ENCODE measurements at places on chromosomes 5 and 9.

DNA sequence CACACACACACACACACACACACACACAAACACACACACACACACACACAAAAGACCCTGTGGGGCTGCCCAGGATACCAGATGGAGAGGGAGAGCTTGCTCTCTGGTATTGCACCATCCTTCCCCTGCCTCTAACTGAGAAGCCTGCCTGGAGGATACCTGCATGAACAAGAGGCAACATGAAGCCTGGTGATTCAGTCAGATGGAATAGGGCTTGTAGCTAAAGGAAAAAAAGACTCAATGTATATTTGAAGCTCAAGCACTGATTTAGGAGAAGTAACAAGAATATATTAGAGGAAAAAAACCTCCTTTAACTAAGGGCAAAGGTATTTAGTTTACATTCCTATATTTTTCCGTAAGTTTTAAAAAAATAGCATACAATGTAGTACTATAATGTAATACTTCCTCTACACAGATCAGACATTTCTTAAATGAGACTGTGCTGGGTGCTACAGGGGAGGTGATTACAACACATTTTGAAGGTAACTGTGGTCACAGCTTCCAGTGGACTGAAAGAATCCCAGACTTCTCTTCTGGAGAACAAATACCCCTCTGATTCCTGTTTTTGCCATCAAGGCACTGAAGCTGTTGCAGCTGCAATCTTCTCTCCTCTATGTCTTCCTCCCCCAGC lies 169.3 kb downstream of the DCP2 start:
- DNase-seq, result no peak

GRCh38 chr9:120303519-120303918 lies 276.4 kb downstream of the CDK5RAP2 start:
- DNase-seq, result no peak

DNA sequence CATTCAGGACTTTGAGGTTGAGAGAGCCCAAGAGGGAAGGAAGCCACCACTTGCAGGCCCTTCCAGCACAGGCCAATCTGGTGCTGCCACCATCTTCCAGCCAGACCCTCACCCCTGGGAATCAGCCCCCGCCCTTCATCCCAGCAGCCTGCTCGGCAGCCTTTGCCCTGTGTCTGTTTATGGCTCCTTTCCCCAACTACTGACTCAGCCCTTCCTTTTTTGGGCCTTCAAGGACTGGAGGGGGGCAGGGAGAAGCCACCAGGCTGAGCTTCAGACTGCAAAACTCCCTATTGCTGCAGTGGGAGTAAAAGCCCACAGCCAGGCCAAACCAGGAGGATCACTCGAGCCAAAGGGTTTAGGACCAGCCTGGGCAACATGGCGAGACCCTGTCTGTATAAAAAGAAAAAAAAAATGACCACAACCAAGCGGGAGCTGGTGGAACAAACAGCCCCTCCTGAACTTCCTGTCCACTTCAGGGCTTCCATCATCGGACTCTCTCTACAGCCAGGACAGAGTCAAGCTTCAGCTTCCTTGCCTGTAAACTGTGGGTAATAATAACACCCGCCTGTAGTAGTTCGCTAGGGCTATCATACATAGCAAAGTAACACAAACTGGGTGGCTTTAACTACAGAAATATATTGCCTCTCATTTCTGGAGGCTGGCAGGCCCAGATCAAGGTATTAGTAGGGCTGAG lies 85.9 kb upstream of the IL17B start:
- no peak for DNase-seq

DNA sequence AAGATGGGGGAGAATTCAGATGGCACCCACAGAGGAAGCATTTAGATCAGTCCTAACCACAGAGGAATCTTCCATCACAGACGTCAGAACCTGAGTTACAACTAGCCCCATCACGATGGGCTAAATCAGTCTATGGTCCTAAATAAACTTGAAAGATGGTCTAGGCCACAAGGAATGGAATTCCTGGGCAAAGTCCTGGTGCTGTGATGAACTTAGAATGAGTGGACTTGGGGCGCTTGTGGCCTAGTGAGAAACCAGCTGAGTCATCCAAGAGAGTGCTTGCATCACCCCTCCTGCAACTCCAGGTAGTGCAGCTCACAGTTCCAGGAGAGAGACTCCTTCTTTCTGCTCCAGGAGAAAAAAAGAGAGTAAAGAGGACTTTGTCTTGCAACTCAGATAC lies 722.9 kb upstream of the RGMB start:
- no peak for DNase-seq

GRCh38 chr5:135356522-135357318 lies 42.3 kb downstream of the MACROH2A1 start:
- no peak for DNase-seq

- DNase-seq, result no peak
Observed at GRCh38 chr9:87557996-87558395, 60.3 kb downstream of the DAPK1 start.

DNA sequence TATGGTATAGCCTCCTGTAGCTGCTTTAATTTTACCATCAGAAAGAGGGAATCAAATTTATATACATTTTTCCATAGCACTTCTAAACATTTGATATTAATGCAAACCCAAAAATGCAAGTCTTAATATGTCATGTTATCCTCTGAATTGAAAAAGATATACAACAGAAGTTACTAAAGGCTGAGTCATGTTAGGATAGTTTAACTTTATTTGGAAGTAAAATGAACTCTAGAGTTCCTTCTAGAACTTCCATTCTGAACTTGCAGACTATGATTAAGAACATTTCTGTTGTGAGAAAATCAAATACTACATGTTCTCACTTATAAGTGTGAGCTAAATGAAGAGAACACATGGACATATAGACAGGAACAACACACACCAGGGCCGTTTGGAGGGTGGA lies 317.3 kb upstream of the PRR16 start:
- DNase-seq, result no peak

- DNase-seq, result no peak
Observed at GRCh38 chr5:150443242-150444075, 6.1 kb downstream of the RPS14 start.

- DNase-seq, result peak; percentile 52
Observed at GRCh38 chr9:6757132-6757455, 679 bp upstream of the KDM4C start.

- no peak for DNase-seq
Observed at GRCh38 chr9:111001526-111001925, 36.7 kb downstream of the LPAR1 start.

DNA sequence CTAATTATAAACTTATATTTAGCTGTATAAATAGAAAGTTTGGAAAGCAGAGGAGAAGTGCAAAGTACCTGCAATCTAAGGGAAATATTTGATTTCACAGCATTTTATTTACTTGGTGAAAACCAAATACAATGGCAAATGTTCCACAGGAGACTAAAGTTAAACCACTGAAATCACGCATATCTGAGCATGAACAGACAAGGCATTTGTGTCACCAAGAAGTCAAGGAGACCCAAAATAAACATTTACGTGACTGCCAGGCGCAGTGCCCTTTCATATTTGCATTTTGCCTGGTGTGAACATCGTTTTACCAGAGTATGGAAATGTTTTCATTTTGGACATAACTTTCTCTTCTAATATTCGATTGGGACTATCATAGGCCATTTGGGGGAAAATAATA lies 20.6 kb downstream of the UGCG start:
- DNase-seq, result no peak

GRCh38 chr9:94478755-94479730 lies 75.8 kb upstream of the PCAT7 start:
- no peak for DNase-seq

GRCh38 chr9:135648494-135649410 lies 9.4 kb upstream of the GLT6D1 start:
- DNase-seq, result no peak

DNA sequence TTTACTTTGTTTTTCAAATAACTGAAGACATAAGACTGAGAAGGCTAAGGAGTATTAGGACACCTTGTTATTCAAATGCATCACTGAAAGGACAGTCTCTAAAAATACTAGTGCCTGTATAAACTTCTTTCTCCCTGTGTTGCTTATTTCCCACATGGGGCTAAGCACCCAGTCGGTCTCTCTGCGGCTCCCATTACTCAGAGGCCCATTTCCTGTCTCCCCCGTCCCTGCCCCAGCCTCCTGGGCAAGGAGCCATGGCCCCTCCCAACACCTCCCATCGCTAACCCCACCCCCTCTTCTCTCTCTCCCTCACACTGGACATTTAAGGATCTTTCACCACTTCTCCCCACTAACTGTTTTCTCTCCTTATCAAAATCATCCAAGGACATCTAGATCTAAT lies 81.9 kb downstream of the EBF1 start:
- DNase-seq, result no peak

- no peak for DNase-seq
Observed at GRCh38 chr9:2461892-2462291, 159.7 kb upstream of the VLDLR start.

GRCh38 chr9:27421577-27421976 lies 102.5 kb upstream of the IFNK start:
- DNase-seq, result no peak

DNA sequence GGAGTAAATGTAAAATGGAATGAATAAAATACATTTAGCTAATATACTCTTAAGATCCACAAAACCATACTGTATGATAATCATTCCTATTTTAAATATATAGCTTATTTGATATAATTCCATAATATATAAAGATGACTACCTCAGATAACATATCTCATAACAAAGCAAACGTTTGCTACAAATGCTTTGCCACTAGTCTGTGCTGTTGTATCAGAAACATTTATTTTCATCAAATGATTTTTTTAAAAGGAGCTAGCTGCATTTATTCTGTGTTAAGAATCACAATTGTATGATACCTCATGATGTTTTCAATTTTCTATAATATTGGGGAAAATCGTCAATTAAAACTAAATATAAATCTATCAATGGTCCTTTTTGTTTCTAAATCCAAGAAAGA lies 567.2 kb downstream of the PTPRD start:
- DNase-seq, result no peak

DNA sequence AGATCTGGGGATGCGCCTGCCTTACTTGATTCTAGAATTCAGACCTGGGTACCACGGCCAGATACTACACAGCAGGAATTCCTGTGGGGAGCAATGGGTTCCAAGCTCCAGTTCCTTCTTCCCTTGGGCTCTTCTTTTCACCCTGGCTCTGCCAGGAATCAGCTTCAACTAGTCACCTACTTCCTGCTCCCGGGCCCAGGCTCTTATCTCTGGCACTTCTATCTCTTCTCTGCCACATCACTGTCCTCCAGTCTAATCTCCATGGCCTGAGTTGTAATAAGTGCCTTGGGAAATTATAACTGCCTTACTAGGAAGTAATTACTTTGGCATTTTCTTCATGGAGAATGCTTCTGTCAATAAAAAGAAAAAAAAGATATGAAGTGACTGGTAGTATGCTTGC lies 26.2 kb upstream of the SERINC5 start:
- DNase-seq, result no peak

GRCh38 chr5:58804291-58804690 lies 221.4 kb downstream of the RAB3C start:
- DNase-seq, result no peak

DNA sequence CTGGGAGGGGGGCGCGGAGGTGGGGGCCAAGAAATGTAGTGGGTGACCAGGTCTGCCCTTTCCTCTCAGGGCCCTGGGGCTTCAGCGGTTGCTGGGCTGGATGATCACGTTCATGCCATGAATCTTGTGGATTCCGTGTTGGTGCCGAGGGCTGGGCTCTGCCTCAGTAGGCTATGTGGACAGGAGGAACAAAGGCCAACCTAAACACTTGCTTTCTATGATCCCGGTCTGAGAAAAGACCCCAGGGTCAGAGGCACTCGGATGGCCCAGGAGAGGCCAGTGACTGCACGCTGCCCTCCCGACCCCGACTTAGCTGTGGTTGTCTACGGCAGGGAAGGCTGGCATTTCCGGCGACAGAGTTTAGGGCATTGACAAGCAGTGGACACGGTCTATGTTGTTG lies 26.6 kb downstream of the PHF2 start:
- no peak for DNase-seq

DNA sequence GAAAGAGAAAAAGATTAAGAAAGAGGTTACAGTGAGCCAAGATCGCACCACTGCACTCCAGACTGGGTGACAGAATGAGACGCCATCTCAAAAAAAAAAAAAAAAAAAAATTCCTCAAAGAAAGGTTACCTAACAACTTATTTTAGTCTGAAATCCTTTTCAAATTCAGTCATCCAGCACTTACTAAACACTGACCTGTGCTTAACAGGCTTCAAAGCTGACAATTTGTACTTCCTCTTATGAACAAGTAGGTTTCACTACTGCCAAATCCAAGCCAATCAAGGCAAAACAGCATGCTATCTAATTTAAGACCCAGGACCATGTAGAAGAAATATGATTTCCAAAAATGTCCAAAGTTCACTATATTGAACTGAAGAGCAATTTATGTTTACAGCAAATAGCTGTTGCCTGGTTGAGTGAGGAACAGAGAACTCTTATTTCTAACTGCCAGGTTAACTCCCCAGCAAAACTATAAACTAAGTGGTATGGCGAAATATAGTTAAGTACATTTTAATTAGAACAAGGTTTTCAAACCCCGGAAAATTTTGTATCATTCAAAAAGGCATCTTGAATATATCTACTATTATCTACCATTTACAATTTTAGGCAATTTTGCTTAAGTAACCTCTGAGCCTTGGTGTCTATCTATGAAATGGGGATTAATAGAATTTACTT lies 13.4 kb downstream of the PWWP2A start:
- DNase-seq, result no peak
